Nephron progenitor cell (in vitro differentiated cells): ENCODE measurements at places on chromosomes 1 and 21.

DNA sequence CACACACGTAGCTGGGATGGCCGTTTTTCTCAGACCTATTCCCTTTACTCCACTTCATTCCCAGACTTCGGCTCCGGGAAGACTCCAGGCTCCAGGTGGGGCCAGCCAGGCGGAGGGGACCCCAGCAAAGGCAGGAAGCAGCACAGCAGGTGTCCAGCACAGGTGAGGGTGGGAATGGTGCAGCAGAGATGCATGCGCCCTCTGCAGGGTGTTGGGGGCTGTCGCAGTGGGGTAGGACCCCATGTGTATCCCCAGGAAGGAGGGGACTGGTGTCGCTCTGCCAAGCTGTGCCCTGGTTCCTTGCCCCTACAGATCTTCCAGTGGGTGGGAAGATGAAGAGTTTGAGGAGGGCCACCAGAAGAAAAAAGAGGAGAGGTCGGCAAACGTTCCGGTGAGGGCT, 5.3 kb downstream of the TTC24 start:
- peaks cover 20% of the 10 kb centered on the region for H3K27me3 ChIP-seq
- DNase-seq = no peak
- H3K27ac ChIP-seq = no peak overlapping the region
- no peak overlapping the region for H3K4me3 ChIP-seq
- H3K4me1 ChIP-seq = peaks cover 57% of the 10 kb centered on the region

DNA sequence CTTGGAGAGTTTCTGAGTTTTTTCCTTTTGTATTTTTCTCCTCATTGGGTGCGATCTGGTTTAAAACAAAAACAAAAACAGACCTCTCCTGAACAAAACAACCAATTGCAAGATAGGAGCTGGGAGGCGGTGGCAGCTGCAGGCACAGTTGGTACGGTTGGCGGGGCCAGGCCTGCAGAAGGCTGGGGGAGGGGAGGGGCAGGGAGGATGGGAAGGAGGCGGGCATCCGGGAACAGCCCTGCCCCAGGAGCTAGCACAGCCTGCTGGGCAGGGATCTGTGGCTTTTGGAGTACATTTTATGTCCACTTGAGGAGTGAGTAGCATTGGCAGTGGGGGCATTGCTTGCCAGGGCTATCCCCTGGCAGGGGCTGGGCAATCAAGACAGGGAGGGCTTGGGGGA, 5.2 kb downstream of the CAPN9 start:
- DNase-seq = peak; percentile 22
- H3K4me3 ChIP-seq = no peak overlapping the region
- H3K36me3 ChIP-seq = no peaks in the 10 kb centered on the region
- no peak overlapping the region for H3K27ac ChIP-seq
- peaks cover 72% of the 10 kb centered on the region for H3K4me1 ChIP-seq

DNA sequence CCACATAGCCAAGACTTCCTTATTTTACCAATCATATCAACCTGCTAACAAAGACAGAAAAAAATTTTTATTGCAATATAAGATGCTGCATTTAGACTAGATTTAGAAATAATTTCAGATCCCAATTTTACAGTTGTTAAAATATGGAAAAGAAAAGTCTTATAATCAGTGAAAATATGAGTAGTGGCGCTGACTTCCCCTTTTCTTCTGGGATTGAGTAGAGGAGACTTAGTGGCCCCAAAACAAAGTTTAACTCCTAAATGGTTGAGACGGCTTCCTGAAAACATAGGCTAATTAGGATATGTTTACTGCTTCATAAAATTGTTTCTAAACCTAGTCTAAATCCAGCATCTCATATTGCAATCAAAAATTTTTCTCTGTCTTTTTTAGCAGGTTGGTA, 68.4 kb downstream of the RAB3GAP2 start:
- H3K4me3 ChIP-seq = no peak overlapping the region
- H3K27ac ChIP-seq = no peak overlapping the region
- H3K4me1 ChIP-seq = peaks cover 18% of the 10 kb centered on the region
- DNase-seq = no peak

DNA sequence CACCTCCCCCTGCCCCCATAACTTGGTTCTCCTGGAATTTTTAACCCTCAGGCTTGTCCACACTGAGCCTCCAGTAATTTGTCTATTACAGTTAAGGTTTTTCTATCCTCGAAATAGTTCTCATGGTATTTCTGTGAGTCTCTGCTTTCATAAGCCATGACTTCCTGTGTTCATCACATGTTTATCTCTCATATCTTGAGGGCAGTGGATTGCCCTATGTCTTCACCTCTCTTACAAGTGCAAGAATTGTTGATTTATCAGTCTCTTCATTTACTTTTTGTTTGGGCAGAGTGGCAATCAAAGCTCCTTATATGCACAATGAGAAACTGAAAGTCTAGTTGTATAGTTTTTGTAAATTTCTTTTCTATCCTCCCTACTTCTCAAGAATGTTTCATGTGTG, 328.4 kb downstream of the PLA2G4A start:
- H3K27me3 ChIP-seq = no peaks in the 10 kb centered on the region
- H3K27ac ChIP-seq = peak overlapping the region; percentile 46
- H3K4me3 ChIP-seq = no peak overlapping the region

- H3K4me1 ChIP-seq = peaks cover 29% of the 10 kb centered on the region
- no peak overlapping the region for H3K4me3 ChIP-seq
- DNase-seq = no peak
- no peak overlapping the region for H3K27ac ChIP-seq
- no peaks in the 10 kb centered on the region for H3K36me3 ChIP-seq
These were observed 28.6 kb upstream of the JUN start for GRCh38 chr1:58812468-58812867.

DNA sequence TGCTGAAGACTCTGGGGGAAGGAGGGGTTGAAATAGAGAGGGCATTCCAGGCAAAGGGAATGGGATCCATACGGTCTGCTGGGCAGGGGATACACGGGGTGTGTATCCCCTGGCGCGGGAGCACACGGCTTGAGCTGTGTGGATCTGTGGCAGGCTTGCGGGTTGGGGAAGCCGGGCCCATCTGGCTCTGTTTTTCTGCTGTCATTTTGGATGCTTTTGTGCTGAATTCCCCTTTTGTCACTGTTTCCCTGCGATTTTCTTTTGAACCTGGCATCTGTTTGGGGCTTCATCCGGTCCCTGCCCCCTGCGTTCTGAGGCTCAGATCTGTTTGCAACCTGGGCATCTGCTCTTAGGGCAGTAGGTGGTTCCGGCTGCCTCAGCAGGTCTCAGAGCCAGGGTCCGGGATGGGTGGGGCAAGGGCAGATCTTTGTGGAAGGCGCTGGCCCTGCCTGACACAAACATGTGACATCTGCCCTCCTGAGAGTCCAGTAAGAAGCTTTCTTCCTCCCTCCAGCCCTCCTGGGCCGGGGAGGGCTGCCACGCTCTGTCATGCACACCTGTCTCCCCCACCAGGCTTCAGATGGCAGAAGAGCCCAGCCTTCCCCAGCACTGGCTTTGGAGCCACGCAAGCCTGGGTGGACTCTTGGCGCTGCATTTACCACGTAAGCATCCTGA, 84.0 kb downstream of the IGSF21 start:
- peaks cover 30% of the 10 kb centered on the region for H3K27me3 ChIP-seq
- H3K4me3 ChIP-seq = no peak overlapping the region
- H3K36me3 ChIP-seq = no peaks in the 10 kb centered on the region
- H3K4me1 ChIP-seq = peaks cover 38% of the 10 kb centered on the region
- DNase-seq = no peak
- H3K27ac ChIP-seq = peak overlapping the region; percentile 46

- H3K4me3 ChIP-seq = no peak overlapping the region
- DNase-seq = no peak
- H3K27me3 ChIP-seq = peaks cover 12% of the 10 kb centered on the region
- H3K27ac ChIP-seq = no peak overlapping the region
These were observed 31.4 kb upstream of the TMEM61 start for GRCh38 chr1:54949053-54949452.

GRCh38 chr1:87903242-87903641, 574.6 kb downstream of the LMO4 start:
- peaks cover 4% of the 10 kb centered on the region for H3K27me3 ChIP-seq
- no peak for DNase-seq
- peaks cover 21% of the 10 kb centered on the region for H3K4me1 ChIP-seq
- H3K36me3 ChIP-seq = no peaks in the 10 kb centered on the region

GRCh38 chr1:39625009-39625408, 14.4 kb downstream of the HEYL start:
- peaks cover 44% of the 10 kb centered on the region for H3K36me3 ChIP-seq
- H3K27me3 ChIP-seq = no peaks in the 10 kb centered on the region
- no peak overlapping the region for H3K27ac ChIP-seq
- H3K4me1 ChIP-seq = peaks cover 35% of the 10 kb centered on the region
- no peak overlapping the region for H3K4me3 ChIP-seq

GRCh38 chr21:46208761-46209721, 19.5 kb downstream of the LSS start:
- H3K36me3 ChIP-seq = peaks cover 29% of the 10 kb centered on the region
- no peak overlapping the region for H3K4me3 ChIP-seq
- no peak for DNase-seq
- peaks cover 13% of the 10 kb centered on the region for H3K4me1 ChIP-seq

DNA sequence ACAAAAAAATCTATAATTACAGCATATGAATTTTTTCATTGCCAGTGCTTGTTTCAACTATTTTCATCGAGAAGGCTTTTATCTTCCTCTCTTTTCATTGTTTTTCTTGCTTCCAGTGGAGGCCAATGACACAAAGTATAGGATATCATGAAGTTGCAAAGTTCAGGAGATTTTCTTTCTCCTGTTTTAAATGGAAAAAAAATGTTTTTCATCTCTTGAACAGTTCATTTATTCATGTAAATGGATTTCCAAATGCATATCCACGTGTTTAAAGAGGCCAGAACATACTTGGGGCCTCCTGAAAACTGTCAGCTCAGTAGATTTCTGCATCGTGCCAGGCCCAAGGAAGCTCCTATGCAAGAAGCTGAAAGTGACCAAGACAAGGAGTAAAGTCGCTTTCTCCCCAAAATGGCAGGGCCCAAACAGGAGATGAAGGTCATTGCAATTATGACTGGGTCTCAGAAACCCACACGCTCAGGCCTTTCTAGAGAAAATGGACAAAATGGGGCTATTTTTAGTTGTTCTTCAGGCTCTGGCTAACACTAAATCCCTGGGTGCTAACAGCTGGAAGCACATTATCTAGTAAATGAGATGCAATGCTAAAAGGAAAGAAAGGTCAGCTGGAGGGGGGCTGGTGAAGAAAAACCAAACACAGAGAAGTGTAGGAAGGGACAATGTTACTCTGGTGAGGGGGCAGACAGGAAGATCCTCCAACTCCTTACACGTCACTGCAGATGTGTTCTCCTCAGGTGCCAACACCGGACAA, 136.9 kb upstream of the C8B start:
- H3K36me3 ChIP-seq = no peaks in the 10 kb centered on the region
- no peak for DNase-seq
- H3K27me3 ChIP-seq = peaks cover 7% of the 10 kb centered on the region

GRCh38 chr1:15081102-15081501, 72.4 kb upstream of the TMEM51 start:
- DNase-seq = no peak
- H3K4me3 ChIP-seq = no peak overlapping the region
- no peaks in the 10 kb centered on the region for H3K36me3 ChIP-seq
- peaks cover 54% of the 10 kb centered on the region for H3K4me1 ChIP-seq

DNA sequence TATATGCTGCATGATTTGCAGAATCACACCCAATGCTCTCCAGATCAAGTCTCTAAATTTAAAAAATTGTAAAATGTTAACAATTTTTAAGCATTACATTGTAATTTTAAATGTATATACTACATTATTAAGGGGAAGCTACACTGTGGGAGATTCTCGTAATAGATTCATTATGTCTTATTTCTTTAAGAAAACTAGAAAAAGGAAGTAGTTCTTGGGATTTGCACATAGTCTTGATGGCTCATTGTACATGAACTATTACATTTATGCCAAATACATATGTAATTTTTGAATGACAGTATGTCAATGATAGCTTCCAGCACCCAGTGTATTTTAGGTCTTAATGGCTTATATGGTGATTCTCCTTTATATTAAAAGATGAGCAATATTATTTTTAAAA, 250.3 kb downstream of the PTPRC start:
- no peak overlapping the region for H3K4me3 ChIP-seq
- H3K27ac ChIP-seq = no peak overlapping the region
- H3K36me3 ChIP-seq = no peaks in the 10 kb centered on the region
- H3K4me1 ChIP-seq = peaks cover 4% of the 10 kb centered on the region
- DNase-seq = no peak
- H3K27me3 ChIP-seq = no peaks in the 10 kb centered on the region

DNA sequence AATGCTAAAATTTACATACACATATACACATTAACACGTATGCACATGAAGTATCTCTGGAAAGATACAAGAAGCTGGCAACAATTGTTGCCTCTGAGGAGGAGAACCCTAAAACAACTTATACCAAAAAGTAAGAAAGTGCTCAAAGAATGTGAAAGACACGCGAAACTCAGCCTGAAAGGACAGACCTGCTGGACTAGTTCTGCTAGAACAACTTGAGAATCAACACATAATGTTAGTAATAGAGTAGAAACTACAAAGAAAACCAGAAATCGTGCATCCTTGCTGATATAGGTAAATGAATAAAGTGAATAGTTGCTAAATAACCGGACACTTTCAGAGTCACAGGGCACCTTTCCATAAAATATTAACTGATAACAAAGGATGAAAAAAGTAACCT, 242.5 kb downstream of the RERE start:
- H3K36me3 ChIP-seq = peaks cover 25% of the 10 kb centered on the region
- H3K4me3 ChIP-seq = no peak overlapping the region
- no peak overlapping the region for H3K27ac ChIP-seq
- peaks cover 25% of the 10 kb centered on the region for H3K4me1 ChIP-seq

GRCh38 chr1:245260110-245260882, 105.5 kb downstream of the KIF26B start:
- H3K27ac ChIP-seq = no peak overlapping the region
- H3K36me3 ChIP-seq = peaks cover 24% of the 10 kb centered on the region
- no peaks in the 10 kb centered on the region for H3K27me3 ChIP-seq
- peaks cover 56% of the 10 kb centered on the region for H3K4me1 ChIP-seq
- no peak for DNase-seq

DNA sequence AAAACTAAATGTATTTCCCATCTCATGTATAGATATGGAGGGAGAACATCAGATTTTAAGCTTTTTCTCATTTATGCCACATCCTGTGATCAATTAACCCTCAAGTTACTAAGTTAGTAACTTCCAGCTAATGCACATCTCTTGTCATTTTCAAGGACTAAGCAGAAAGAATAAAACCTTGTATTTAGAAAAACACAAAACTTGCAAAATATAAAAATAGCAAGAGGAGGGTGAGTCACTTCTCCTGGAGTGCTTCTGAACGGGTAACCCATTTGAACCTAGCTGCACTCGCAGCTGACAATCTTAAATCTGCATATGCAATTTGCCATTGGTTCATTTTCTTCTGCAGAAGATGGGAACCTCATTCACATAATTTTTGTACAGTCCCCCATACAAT, 500.5 kb downstream of the SETD4 start:
- H3K27me3 ChIP-seq = peaks cover 6% of the 10 kb centered on the region
- no peak for DNase-seq
